Common myeloid progenitor, CD34-positive (primary cell): ENCODE measurements at places on chromosomes 2 and 18.

GRCh38 chr2:109013051-109013450 lies 24.0 kb upstream of the EDAR start:
- DNase-seq: no peak

DNA sequence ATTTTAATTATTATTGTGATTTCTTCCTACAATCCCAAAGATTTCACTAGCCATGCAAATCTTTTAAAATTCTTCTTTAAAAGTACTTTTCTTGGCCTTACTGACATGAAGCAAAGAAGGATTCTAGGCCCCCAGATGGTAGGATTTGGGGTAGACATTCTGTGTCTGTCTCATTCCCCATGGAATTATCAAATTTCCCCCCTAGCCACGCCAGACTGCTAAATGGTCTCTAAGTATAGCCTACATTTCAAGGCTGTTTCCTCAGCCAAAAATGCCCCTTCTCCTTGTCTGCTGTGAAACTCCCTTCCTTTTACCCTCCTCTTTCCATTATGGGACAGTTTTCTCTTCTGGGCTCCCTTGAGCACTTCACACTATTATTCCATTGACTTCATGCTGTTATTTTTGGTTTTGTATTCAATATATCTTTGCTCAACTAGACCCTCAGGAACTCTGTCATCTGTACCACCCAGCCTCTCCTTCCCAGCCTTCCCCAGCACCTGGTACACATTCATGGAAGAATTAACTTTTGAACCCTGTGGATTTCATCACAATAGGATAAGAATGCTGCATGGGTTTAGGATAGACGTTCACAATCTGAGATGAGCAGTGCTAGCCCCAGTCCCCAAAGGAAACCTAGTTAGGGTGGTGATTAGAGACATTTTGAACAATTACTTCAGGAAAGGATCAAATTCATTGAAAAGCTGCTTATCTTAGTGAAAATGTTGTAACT lies 21.5 kb upstream of the CYP1B1 start:
- no peak for DNase-seq

GRCh38 chr2:55721596-55722215 lies 28.1 kb upstream of the PNPT1 start:
- no peak for DNase-seq

DNA sequence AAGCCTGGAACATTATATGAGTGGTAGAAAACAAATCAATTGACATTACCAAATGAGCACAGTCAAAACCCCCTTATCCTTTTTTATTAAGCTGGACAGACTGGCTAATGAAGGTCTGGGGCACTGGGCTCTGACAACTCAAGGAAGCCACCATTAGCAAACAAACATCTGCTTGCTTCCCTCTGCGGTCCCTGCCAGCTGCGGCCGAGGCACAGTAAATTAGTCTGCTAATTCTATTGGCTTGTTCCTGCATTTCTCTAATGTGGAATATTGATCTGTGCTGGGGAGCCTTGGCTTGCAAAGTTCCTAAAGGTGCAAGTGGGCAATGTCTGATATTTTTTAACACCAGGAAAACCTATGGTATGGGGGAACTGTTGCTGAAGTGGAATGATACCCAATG lies 300.3 kb downstream of the MTX2 start:
- DNase-seq: no peak

DNA sequence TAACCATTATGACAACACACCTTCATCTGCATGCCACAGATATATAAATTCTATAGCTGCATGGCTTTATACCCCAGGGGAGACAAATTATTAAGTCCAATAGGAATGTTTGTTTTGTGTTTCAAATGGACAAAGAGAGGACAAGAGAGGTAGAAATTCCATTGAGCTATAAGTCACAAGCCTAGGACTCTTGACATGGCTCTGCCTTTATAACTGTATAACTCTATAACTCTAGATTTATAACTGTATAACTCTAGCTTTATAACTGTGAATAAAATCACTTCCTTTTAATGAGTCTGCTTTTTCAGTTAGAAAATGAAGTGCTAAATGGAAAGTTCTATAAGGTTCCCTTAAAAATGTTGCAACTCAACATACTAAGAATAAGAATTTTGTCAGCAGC lies 106.4 kb downstream of the SCN9A start:
- DNase-seq: no peak

DNA sequence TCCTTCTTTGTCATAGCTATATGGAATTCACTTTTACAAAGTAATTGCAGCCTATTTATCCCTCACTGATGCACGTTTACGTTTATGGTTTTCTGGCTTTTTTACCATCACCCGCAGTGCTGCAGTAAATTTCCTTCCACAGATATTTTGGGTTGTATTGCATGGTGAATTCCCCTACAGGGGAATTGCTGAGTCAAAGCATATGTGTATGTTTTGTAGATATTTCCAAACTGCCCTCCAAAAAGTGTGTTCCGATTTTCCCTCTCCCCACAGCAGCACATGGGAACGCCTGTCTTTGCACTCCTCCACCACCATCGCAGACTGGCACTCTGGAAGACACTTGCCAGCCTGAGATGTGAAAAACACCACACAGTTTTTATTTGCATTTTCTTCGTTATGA lies 80.6 kb upstream of the UXS1 start:
- no peak for DNase-seq

- DNase-seq: peak; percentile 68
These were observed 14.1 kb upstream of the ZDBF2 start for GRCh38 chr2:206260188-206261012.

DNA sequence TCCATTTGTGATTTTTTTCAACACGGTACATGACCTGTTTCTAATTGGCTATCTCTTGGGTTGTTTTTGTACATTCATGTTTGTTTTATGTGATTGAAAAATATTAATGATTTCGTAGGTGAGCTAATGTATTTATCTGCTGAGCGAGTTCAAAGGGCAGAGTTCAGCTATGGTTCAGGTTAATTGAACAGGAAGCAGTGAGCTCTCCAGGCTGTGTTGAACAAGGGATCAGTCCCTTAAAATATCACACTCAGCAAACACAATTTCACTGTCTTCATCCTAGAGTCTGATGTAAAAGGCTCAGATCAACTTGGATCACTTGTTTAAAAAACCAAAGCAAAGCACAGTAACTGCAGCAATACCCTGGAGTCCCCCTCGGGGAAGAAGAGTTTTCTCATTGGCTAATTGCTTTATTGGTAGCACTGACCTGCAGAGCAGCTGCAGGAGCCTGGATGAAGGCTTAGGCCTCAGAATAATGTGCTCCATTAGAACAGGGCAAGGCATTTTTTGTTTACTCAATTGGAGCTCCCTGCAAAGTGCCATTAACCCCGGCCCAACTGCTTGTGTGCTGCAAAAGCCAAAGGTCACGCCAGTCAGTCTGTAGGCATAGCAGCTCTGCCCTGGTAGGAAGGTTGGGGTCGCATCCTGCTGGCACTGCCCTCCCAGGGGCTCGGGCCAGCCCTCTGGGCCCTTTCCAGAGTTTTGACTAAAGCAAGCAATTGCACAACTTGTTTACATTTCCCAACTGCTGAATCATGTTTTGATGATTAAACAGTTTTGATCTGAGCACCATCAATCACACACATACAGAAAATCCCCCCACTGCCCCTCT lies 10.5 kb downstream of the ONECUT2 start:
- no peak for DNase-seq

DNA sequence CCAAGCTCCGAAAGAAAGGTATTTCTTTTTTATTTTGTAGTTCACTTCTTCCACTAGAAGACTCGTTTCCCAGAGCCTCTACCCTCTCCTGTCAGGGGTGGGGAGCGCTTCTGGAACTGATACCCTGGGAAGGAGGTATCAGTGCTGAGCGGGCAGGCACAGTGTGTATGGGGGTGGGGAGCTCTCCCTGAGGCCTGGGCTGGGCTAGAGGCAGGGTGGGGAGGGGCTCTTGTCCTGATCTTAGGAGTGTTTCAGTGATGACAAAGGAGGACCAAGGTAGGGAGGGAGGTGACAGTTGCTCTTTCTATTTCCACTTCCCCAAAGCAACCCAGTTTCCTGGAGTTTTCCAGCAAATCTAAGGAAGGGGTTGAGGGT lies 65.4 kb downstream of the ARHGAP25 start:
- no peak for DNase-seq

GRCh38 chr2:191670076-191670475 lies 7.9 kb upstream of the NABP1 start:
- no peak for DNase-seq

- no peak for DNase-seq
These were observed 17.1 kb upstream of the MCM6 start for GRCh38 chr2:135893374-135893794.

- DNase-seq: no peak
These were observed 465.5 kb upstream of the ID2 start for GRCh38 chr2:8216397-8216796.

DNA sequence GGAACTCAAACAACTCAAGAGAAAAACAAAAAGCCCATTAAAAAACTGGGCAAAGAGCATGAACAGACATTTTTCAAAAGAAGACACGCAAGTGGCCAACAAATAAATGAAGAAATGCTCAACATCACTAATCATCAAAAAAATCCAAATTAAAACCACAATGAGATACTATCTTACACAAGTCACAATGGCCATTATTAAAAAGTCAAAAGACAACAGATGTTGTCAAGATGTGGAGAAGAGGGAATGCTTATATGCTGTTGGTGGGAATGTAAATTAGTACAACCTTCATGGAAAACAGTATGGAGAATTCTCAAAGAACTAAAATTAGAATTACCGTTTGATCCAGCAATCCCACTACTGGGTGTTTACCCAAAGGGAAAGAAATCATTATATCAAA lies 15.1 kb downstream of the LMAN1 start:
- no peak for DNase-seq

DNA sequence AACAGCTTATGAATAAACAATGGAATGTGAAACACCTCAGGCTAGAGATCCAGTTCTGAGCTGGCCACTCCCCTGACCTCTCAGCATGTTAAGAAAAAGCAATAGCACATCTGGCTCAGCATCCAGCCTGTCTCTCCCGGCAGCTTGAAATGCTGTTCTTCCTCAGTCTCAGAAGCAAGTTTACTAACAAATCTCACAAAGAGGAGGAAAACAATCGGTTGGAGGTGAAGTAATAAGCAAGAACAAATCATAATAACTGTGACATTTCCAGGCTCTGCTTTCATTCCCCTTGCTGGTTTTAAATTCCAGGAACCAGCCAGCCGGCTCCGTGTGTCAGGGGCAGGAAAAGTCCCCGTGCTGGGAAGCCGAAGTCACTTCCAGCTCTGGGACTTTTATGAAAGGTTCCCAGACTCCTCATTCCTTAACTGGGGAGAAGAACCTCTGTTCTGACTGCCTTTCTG lies 133.9 kb upstream of the ARL4C start:
- no peak for DNase-seq

DNA sequence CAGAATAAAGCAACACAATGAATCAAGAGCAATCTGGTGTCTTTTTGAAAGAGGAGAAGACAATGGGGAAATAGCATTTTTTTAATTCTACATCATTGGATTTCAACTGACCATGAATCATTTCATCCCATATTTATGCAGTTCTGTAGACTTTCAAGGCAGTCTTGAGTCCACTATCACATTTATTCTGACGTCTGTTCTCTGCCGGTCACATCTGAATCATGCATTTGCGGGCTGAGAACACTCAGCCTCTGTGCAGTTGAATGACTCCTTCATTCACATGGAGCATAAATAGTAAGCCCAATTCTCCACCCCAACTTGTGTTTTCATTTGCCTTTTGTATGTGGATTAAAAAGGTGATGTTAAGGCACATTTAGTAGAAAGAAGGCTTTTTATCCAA lies 128.2 kb downstream of the AKAIN1 start:
- no peak for DNase-seq

- peak; percentile 74 for DNase-seq
These were observed 52.7 kb downstream of the ABCB11 start for GRCh38 chr2:168978461-168978861.

DNA sequence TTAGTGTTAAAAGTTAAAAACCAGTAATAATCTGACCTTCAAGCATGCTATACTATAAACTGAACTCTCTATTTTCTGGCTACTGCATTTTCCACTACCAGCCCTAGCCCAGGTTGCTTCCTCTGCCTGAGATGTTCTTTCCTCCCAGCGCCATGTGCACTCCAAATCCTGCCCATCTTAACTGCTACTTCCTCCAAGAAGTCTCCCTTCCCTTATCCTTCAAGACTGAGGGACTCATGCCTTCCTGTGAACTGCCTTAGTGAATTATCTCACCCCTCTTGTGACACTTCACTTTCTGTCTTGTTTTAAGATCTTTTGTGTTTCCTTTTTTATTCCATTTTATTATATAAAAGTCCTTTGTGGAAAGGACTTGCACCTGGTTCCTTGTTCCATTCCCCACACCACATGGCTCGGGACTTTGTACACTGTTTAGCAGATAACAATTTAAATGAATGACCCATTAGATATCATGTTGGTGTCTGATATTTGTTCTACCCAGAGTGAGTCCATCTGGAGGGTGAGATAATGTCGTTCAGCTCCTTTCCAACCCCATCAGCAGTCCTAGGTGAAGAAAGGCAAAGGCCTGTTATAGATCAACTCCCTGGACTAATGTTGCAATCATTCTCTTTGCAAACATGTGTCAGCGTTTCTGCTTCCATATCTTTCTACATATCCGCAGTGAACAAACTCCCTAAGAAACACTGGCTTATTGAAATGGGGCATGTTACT lies 20.9 kb upstream of the AGFG1 start:
- peak; percentile 30 for DNase-seq

DNA sequence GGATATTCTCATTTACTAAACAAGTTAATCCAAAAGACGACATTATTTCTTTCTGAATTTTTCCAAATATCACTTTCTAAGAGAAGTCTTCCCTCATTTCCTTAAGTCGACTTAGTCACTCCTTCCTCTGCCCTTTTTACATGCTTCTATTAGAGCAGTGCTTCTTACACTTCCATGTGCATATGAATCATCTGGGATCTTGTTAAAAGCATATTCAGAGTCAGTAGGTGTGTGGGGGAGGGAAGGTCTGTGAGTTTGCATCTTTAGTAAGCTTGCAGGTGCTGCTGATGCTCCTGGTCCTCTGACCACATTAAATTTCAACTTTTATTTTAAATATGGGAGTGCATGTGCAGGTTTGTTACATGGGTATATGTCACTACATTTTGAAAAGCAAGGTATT lies 582.6 kb downstream of the NRXN1 start:
- DNase-seq: no peak

- DNase-seq: no peak
These were observed 41.1 kb downstream of the STAT1 start for GRCh38 chr2:190972846-190973245.

GRCh38 chr2:2320486-2321199 lies 10.4 kb downstream of the MYT1L start:
- DNase-seq: no peak

- no peak for DNase-seq
These were observed 151.6 kb downstream of the TTC32 start for GRCh38 chr2:19750136-19750535.

DNA sequence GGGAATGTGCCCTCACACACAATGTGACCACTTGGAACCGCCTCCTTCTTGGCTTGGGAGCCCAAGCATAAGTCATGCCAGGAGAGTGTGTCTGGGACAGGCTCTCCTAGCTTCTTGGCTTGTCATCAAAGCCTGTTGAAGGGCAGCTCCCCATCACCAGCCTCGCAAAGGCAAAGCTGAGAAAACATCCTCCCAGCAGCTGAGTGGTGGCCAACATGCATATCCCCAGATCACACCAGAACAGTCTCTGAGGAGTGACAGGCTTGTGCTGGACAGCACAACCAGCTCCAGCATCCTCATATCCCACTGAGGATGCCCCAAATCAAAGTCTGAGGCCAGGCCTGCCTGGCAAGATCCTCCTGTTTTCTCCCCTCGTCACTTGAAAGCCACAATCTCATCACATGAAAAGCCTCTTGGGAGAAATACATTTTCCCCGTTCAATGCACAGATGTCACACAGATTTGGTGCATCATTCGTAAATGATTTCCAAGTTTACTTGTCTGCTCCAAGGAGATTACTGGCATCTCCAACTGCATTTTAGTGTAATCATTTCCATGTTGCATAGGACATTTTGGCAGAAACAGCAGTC lies 269.3 kb downstream of the TTC32 start:
- DNase-seq: no peak
